ENCODE measurements at places on chromosomes 6 and 20.

DNA sequence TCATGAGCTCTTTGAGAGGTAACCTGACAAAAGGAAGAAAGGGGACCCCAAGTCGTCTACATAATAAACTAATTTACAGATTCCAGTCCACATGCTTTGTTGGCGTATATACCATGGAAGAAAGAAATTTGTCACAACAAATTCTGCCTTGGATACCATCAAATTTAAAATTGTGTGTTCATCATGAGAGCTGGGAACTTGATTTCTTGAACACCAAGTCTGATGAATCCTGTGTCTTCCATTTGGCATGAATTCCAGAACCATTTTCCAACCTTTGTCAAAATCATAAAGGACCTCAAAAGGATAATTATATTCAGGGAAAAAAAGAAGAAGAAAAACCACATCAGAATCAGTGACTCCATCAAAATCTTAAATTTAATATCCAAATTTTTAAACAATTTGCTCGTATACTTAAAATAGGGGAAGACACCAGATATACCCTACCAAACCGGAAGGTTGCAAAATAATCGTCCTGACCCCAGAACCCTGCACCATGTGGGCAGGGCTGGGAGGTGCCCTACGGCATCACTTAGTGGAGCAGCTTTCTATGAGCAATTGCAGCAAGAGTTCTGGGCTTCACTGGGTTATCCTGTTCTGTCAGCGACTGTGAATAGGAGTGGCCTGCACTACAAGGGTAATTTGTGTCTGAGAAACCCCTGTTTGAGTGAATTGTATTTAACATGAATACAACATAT, 74.1 kb upstream of the INSM1 start:
- DNase-seq = no peak

DNA sequence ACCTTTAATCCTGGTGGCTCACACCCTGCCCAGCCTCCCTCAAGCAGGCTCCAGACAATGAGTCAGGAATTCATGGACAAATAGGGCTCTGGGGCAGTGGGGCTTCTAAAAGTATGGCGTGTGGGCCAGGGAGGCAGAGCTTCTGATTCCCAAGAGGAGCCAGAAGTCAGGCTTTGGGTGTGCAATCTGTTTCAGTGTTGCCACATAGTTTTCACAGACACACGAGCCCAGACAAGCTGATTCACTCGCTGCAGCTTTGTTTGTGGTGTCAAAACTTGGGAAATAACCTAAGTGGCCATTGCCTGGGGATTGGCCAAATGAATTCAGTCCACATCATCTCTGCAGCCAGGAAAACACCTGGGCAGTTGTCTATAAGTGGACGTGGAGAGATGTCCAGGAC, 9.2 kb downstream of the PEDS1 start:
- no peak for DNase-seq

DNA sequence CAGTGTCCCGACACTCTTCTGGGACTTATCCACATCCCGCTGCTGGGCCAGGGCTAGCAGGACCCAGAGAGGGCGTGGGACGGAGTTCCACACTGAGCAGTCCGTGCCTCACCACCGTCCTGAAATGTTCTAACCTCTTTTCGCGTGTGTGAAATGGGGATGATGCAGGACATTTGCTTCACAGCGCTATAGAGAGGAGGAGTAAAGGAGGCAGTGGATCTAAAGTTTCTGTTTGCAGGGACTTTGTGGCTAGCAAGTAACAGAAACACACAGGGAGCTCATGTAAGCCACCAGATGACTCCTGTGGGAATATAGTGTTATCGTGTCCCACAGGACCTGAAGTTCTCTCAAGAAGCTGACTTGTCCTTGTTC, 634 bp downstream of the ITPA start:
- no peak for DNase-seq

- no peak for DNase-seq
Measured at GRCh38 chr6:53119772-53120409, 28.8 kb downstream of the GCM1 start.

DNA sequence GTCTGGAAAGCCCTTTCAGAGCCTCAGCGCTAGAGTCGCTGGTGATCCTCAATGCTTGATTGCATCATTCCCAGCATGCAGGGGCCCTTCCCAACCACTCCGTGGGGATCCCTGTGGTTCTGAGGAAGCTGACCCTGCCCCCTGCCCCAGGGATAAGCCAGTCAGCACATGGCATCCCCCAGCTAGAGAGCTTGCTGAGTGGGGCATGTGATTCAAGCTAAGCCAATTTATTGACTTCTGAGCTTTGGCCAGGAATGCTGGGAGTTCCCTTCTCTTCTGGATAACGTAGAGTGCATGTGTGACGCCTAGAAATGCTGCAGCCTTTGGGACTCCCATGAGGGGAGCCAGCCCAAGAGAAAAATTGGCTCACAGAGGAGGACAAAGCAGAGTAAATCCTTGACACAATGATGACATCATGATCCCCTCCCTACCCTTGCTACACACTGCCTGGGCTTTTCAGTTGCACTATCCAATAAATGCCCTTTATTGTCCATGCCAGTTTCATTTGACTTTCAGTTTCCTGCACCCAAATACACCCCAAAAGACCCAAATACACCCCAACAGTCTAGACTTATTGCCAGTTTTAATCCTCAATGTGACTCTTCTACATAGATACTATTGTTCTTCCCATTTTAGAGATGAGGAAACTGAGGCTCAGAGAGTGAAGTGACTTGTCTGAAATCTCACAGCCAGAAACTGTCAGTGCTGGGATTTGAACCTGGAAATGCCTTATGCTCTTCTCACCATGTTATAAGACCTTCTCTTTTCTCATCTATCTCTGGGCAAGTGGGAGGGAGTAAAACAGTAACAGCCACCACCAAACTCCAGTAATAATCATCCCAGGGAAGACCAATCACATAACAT, 34.3 kb downstream of the KCNB1 start:
- no peak for DNase-seq

- no peak for DNase-seq
Measured at GRCh38 chr6:113647143-113647889, 209.8 kb upstream of the MARCKS start.

- no peak for DNase-seq
Measured at GRCh38 chr6:150704447-150705192, 104.9 kb downstream of the PLEKHG1 start.
